ENCODE measurements at places on chromosomes 12 and 14. TPM values are rescaled to one million over a fixed set of nuclear protein-coding genes. Genes with fewer than 3 reads are reported as not detected.

The SMIM41 gene
- 25.1 TPM for total RNA-seq

The WSCD2 gene
- total RNA-seq, result 0.61 TPM

The SERPINA3 gene
- total RNA-seq, result 51.5 TPM

The LHX5 gene
- not detected for total RNA-seq

The SLC16A7 gene
- 22.7 TPM for total RNA-seq

The IL22 gene
- not detected for total RNA-seq

The SMCO2 gene
- not detected for total RNA-seq

GRCh38 chr12:43852744-43853143, 16.9 kb downstream of the TMEM117 start:
- H3K4me1 ChIP-seq, result no peaks in the 10 kb centered on the region
- no peaks in the 10 kb centered on the region for H3K27me3 ChIP-seq
- DNase-seq, result no peak
- H3K4me3 ChIP-seq, result no peak overlapping the region
- no peaks in the 10 kb centered on the region for H3K36me3 ChIP-seq

DNA sequence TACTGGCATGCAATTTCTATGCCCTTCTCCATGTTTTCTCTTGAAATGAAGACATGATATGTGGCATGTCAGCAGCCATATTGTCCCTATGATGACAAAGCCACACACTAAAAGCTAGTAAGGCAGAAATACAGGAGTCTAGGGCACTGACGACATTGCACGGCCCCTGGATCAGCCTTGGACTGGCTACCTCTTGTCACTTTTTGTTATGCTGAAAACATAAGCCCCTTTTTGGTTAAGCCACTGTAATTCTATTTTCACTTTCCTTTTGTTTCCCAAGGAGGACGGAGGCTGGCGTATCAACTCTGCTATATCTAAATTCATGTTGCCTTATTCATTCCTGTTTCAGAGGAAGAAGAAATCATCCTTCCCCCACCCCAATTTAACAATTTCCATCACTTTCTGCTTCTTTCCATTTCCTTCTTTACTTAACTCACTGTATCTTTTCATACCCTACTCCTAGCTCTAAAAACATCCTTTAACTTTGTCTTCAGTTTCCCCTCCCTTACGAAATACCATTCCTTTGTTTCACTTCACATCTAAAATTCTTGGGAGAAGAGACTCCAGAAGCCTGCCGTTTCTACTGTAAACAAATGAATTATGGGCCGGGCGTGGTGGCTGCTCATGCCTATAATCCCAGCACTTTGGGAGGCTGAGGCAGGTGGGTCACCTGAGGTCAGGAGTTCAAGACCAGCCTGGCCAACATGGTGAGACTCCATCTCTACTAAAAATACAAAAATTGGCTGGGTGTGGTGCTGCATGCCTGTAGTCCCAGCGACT, 364.1 kb downstream of the PCNX1 start:
- no peak overlapping the region for H3K27ac ChIP-seq
- H3K4me1 ChIP-seq, result no peaks in the 10 kb centered on the region
- no peak for DNase-seq
- H3K36me3 ChIP-seq, result no peaks in the 10 kb centered on the region
- no peak overlapping the region for H3K4me3 ChIP-seq
- H3K27me3 ChIP-seq, result no peaks in the 10 kb centered on the region

- H3K4me3 ChIP-seq, result no peak overlapping the region
- no peak for DNase-seq
- H3K4me1 ChIP-seq, result no peaks in the 10 kb centered on the region
- H3K27me3 ChIP-seq, result no peaks in the 10 kb centered on the region
- no peak overlapping the region for H3K27ac ChIP-seq
- H3K36me3 ChIP-seq, result no peaks in the 10 kb centered on the region
Observed at GRCh38 chr12:124179936-124180607, 114.8 kb upstream of the RFLNA start.

DNA sequence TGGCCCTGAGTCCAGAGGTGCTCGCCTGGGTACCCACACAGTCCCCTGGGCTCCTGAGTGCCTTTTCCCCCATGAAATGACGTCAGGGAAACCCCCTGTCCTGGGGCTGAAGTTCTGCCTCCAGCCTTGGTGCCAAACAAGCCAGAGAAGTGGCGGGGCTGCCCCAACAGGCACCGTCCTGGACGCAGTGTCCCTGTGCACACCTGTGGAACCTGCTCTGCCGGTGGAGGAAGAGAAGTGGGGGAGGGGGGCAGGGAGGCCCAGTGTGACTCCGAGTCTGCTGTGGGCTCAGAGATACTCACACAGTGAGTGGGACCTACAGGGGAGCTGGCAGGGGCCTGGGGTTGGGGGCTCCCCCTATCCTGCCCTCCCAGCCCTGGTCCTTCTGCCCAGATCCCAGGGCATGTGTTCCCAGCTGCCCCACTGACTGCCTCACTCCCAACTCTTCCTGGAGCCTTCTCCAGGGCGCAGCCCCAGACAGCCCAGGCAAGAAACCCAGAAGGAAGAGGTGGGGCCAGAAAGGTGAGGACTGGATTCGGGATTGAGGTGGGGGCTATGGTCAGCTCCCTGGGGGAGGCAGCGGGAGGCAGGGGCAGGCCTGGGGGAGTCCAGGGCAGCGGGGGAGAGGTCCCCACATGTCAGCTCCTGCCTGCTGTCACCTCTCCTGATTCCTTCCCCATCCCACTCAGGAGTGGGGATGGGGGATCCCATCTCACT, 24.7 kb downstream of the CCDC85C start:
- H3K27me3 ChIP-seq, result no peaks in the 10 kb centered on the region
- peak; percentile 60 for DNase-seq
- no peak overlapping the region for H3K4me3 ChIP-seq
- H3K27ac ChIP-seq, result peak overlapping the region; percentile 80

DNA sequence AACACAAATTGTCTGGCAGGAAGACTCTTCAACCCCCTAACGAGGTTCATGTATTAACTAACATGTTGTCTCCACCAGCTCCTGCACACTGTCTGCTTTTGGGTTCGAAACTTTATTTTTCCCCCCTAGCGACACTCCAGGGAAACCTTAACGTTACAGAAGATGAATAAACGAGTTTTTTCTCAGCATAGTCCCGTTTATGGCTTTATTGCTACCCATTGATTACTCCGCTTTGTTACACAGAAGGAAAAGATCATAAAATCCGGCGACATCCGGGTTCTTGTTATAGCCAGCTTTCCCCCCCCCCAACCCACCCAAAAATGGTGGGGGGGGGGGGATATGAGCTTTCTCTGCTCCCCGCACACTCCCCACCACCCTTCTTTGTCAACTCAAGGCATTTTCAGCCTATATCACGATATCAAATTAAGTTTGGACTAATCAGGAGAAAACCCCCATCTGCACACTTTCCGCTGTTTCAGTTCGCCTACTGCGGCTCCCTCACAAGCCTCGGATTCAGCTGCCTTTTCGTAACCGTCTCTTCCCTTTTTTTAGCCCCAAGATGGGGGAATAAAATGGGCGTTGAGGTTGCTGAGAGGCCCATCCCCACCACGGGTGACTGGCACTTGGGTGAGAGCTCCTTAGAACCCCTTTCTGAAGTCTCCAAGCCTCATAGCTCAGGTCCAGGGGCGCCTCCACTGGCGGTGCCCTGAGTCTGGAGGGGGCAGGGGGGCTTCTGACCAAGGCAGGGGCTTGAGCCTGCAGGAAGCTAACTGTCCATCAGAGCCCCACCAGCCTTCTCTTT, 1.4 kb upstream of the HOXC6 start:
- no peaks in the 10 kb centered on the region for H3K36me3 ChIP-seq
- no peak overlapping the region for H3K4me3 ChIP-seq
- H3K27me3 ChIP-seq, result peaks cover 62% of the 10 kb centered on the region
- peak; percentile 25 for DNase-seq
- H3K27ac ChIP-seq, result no peak overlapping the region

DNA sequence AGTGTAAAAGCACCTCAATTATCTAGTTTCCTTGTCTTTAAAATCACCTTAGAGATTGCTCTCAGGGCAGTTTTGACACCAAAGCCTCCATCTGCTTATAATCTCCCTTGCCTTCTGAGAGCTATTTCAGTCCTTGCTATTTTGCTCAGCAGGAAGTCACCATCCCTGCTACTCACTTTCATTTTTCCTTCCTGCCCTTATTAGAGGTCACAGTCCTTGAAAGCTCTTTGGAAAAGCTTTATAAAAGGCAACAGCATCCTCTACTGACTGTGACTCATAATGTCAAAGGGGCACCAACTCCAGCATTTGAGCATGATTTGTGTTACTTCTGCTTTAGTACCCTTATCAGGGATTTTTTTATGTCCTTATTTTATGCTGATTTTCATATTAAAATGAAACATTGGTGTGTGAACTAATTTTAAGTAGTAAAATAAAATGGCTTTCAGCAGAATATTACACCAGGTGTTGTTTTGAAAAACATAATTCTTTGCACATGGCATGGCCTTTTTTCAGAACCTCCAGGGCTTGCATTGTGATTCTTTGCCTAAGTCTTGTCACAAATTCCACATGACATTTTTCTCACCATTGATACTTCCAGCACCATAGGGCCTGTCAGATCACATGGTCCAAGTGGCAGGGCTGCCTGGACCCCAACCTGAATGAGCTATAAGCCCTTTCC, 213.0 kb downstream of the ADAMTS20 start:
- H3K4me1 ChIP-seq, result peaks cover 8% of the 10 kb centered on the region
- H3K27ac ChIP-seq, result peak overlapping the region; percentile 2
- no peaks in the 10 kb centered on the region for H3K27me3 ChIP-seq
- DNase-seq, result no peak

DNA sequence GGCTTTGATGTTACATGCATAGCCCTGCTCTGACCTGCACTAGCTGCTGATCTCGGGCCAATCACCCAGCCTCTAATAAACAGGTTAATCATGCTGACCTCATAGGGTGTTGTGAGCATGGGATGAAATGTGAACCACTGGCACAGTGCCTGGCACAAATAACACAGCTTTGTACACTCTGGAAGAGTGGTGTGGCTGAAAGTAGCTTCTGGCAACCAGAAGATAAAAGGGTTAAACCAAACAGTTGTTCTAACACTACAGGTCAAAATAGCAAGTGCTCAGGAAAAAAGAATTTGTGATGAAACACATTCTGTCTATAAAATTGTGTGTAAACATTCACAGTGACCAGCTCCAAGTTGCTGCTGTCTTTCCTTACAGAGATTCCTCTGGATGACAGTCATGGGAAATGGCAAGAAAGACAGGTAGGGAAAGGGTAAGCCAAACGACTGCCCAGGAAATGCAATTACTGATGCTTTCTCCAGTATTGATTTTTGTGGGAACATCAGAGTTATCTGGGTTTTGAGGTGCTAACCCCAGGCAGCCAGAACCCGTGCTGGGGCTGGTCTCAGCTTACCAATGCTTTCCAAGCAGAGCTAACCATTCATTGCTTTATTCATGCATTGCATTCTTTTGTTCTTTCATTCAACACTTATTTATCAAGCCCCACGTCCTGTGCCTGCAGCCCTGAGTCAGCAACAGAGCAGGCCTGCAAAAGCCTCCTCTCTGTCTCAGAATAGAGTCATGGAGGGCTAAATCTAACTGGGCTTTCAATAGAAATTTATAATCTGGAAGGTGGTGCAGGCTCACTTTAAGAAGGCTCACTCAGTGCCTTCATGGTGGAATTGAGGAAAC, 38.1 kb upstream of the CAPRIN2 start:
- no peaks in the 10 kb centered on the region for H3K27me3 ChIP-seq
- H3K36me3 ChIP-seq, result no peaks in the 10 kb centered on the region
- DNase-seq, result no peak
- no peak overlapping the region for H3K27ac ChIP-seq
- H3K4me3 ChIP-seq, result no peak overlapping the region

- H3K4me1 ChIP-seq, result no peaks in the 10 kb centered on the region
- no peaks in the 10 kb centered on the region for H3K27me3 ChIP-seq
- H3K36me3 ChIP-seq, result no peaks in the 10 kb centered on the region
- DNase-seq, result no peak
Observed at GRCh38 chr14:56720703-56721460, 89.4 kb downstream of the OTX2 start.

DNA sequence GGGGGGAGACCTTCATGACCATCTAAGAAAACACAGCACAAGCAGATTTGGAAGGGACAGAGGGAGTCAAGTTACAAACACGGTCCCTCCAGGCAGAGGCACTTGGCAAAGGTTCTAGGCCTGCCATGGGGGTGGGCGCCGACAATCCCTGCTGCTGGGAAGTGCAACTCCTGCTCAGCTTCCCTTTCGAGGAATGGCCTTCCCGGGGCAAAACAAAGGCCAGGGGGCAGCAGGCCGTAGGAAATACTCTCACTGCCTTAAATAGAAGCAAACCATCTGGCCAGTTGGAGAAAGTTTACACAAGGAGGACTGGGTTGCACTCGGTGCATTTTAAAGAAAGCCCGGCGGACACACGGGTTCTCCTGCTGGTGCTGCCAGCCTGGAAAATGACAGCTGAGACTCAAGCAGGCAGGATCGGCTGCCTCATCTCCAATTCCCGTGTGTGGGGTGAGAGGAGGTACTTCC, 65.8 kb downstream of the ITPK1 start:
- no peak overlapping the region for H3K4me3 ChIP-seq
- no peaks in the 10 kb centered on the region for H3K36me3 ChIP-seq
- no peaks in the 10 kb centered on the region for H3K27me3 ChIP-seq

- H3K27ac ChIP-seq, result no peak overlapping the region
- DNase-seq, result no peak
- no peaks in the 10 kb centered on the region for H3K4me1 ChIP-seq
- H3K4me3 ChIP-seq, result no peak overlapping the region
- H3K27me3 ChIP-seq, result no peaks in the 10 kb centered on the region
- H3K36me3 ChIP-seq, result no peaks in the 10 kb centered on the region
Observed at GRCh38 chr12:24280056-24280842, 330.8 kb upstream of the SOX5 start.

DNA sequence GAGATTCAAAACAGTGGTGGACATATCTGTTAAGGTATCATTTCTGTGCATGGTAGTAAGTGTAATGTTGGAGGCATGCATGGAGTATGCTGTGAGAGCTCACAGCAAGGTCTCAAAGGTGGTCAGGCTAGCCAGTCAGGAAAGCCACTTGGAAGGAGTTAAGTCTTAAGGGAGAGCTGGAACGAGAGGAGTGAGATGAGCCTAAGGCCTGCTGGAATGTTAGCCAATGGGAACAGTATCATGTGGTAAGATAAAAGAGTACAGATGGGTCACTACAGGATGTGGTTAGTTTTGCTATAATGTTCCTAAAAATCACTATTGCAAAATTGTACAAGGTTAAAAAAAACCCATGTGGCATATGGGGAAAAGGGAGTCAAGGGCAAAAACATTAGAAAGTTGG, 311.7 kb upstream of the E2F7 start:
- no peak overlapping the region for H3K27ac ChIP-seq
- H3K4me1 ChIP-seq, result no peaks in the 10 kb centered on the region
- H3K36me3 ChIP-seq, result no peaks in the 10 kb centered on the region
- H3K27me3 ChIP-seq, result no peaks in the 10 kb centered on the region

GRCh38 chr12:66361703-66362102, 59.4 kb downstream of the HELB start:
- no peak overlapping the region for H3K27ac ChIP-seq
- no peaks in the 10 kb centered on the region for H3K36me3 ChIP-seq
- no peak for DNase-seq
- no peaks in the 10 kb centered on the region for H3K27me3 ChIP-seq
- H3K4me3 ChIP-seq, result no peak overlapping the region
- H3K4me1 ChIP-seq, result no peaks in the 10 kb centered on the region

- no peak for DNase-seq
- H3K27ac ChIP-seq, result no peak overlapping the region
- H3K27me3 ChIP-seq, result no peaks in the 10 kb centered on the region
- no peaks in the 10 kb centered on the region for H3K4me1 ChIP-seq
- H3K4me3 ChIP-seq, result no peak overlapping the region
Observed at GRCh38 chr12:95966287-95966870, 23.2 kb downstream of the AMDHD1 start.

GRCh38 chr12:4143896-4144295, 129.7 kb upstream of the CCND2 start:
- no peak for DNase-seq
- H3K36me3 ChIP-seq, result no peaks in the 10 kb centered on the region
- no peaks in the 10 kb centered on the region for H3K27me3 ChIP-seq
- no peak overlapping the region for H3K4me3 ChIP-seq
- H3K27ac ChIP-seq, result no peak overlapping the region

GRCh38 chr14:38848243-38848935, 254.6 kb downstream of the SEC23A start:
- no peak overlapping the region for H3K4me3 ChIP-seq
- no peaks in the 10 kb centered on the region for H3K4me1 ChIP-seq
- no peaks in the 10 kb centered on the region for H3K36me3 ChIP-seq
- no peak overlapping the region for H3K27ac ChIP-seq

Data from upper lobe of left lung (tissue), 6 donors.